ENCODE measurements at places on chromosomes 12 and 14. TPM values are rescaled to one million over a fixed set of nuclear protein-coding genes. Genes with fewer than 3 reads are reported as not detected.

- H3K4me1 ChIP-seq, result no peaks in the 10 kb centered on the region
- H3K4me3 ChIP-seq, result no peak overlapping the region
- H3K27me3 ChIP-seq, result no peaks in the 10 kb centered on the region
- no peak for DNase-seq
- H3K27ac ChIP-seq, result no peak overlapping the region
Observed at GRCh38 chr12:43501703-43502102, 50.3 kb downstream of the ADAMTS20 start.

GRCh38 chr12:27777141-27777540 is 2.9 kb upstream of the KLHL42 start:
- no peak overlapping the region for H3K4me3 ChIP-seq
- H3K36me3 ChIP-seq, result no peaks in the 10 kb centered on the region
- no peak overlapping the region for H3K27ac ChIP-seq
- peaks cover 21% of the 10 kb centered on the region for H3K4me1 ChIP-seq

DNA sequence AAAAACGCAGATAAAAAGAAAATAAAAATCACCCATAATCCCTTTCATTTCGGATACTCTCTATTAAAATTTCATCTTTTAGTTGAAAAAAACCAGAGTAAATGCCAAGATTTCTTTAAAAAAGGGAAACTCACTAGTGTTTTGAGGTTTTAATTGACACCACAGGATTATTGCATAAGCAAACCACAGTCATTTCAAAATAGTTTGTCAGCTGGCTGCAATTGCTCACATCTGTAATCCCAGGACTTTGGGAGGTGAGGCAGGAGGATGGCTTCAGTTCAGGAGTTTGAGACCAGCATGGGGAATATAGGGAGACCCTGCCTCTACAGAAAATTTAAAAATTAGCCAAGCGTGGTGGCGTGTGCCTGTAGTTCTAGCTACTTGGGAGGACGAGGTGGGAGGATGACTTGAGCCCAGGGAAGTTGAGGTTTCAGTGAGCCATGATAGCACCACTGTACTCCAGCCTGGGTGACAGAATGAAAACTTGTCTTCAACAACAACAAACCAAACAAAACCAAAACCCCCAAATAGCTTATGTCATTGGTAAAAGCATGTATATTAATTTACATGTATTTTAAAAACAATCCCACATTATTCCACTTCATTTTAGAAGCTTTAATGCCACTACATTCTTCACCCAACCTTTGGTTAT is 48.8 kb downstream of the SYNE2 start:
- H3K27ac ChIP-seq, result no peak overlapping the region
- peaks cover 63% of the 10 kb centered on the region for H3K4me1 ChIP-seq
- H3K27me3 ChIP-seq, result no peaks in the 10 kb centered on the region
- no peaks in the 10 kb centered on the region for H3K36me3 ChIP-seq

DNA sequence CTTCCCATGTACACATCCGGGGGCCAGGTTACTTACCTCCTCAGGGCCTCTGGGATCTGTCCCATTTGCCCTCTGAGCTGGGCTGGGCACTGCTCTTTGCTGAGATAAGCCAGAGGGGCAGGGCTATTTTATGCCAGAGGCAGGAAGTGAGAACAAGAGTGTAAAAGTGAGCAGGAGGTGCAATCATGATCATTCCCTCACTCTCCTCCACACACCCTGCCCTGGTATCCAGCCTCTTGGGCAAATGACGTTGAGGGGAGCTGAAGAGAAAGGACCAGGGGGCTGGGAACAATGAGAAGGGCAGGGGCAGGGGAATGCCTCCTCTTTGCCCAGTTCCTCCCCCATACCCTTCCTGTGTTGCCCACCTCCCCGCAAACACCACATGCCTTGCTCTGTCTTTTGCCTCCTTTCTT is 4.2 kb downstream of the LPAR5 start:
- H3K4me3 ChIP-seq, result peak overlapping the region; percentile 42
- H3K4me1 ChIP-seq, result peaks cover 57% of the 10 kb centered on the region
- no peaks in the 10 kb centered on the region for H3K27me3 ChIP-seq
- H3K36me3 ChIP-seq, result no peaks in the 10 kb centered on the region

DNA sequence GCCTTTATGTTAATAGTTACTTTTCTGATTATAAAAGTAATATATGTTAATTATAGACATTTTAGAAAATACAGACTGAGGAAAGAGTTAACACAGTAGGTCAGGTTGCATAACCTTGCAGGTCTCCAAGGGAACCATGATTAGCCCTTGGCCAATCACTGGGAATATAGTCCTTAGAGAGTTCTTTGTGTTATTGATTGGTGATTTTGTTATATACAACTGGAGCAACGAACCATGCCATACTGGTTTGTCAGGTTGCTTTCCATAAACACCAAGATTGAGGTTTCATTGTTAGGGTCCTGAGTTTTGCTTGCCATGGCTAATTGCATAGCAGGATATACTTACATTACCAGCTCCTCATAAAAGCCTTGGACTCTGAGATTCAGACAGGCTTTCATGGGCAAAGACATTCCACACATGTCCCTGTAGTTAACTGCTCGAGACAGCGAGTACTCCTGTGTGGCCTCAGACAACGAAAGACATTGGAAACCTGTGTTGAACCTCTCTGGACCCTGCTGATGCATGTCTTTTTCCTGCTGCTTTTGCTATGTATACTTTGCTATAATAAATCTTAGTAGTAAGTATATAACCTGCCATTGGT is 33.7 kb downstream of the MAPK1IP1L start:
- H3K36me3 ChIP-seq, result no peaks in the 10 kb centered on the region
- no peak overlapping the region for H3K4me3 ChIP-seq
- H3K27me3 ChIP-seq, result no peaks in the 10 kb centered on the region
- H3K27ac ChIP-seq, result no peak overlapping the region
- no peak for DNase-seq
- peaks cover 3% of the 10 kb centered on the region for H3K4me1 ChIP-seq

DNA sequence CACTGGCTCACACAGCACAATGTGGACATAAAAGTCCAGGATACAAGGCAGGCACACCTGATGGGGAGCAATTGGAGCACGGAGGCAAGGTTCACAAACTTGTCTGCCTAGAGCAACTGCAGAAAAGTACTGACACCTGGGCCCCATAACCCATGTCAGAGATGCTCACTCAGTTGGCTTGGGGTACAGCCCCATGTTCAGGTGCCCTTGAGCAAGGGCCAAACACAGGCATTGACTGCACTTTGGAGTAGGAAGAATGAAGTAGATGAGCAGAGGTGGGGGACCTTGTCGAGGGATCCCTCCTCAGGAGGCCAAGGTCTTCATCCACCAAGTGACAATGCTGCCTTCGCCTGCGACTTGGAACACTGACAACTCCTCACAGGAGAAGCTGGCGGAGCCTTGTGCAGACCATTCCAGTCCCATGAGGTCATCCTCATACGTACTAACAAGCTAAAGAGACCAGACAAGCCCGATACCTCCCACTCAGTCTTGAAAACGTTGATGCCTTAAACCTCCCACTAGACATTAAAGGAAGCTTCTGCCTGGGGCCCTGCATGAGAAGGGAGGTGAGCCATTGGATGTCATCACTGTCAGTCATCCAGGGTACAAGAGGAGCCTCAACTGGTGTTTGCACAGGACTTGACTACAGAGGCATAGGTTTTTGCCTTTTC is 42.5 kb upstream of the C14orf180 start:
- no peak overlapping the region for H3K4me3 ChIP-seq
- no peaks in the 10 kb centered on the region for H3K36me3 ChIP-seq
- H3K4me1 ChIP-seq, result peaks cover 10% of the 10 kb centered on the region
- H3K27me3 ChIP-seq, result no peaks in the 10 kb centered on the region

DNA sequence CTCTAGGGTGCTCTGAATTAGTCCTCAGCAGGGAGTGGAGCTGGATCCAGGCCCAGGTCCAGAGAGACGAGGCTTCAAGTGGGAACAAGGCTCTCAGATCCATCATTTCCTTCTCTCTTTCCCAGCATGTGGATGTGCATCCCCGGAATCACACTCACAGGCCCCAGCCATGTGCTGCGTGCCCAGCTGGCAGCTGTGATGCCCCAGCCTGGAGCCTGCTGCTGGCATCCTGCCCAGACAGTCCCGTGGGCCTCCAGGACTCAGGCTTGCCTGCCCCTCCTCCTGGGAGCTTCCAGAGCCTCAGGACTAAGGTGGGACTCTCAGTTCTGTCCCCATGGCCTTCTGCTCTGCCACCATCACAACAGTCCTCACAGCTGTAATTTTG is 6.2 kb upstream of the KRT84 start:
- H3K36me3 ChIP-seq, result no peaks in the 10 kb centered on the region
- no peaks in the 10 kb centered on the region for H3K4me1 ChIP-seq
- no peak for DNase-seq

- H3K27me3 ChIP-seq, result no peaks in the 10 kb centered on the region
- peaks cover 4% of the 10 kb centered on the region for H3K36me3 ChIP-seq
- no peak overlapping the region for H3K27ac ChIP-seq
- no peak overlapping the region for H3K4me3 ChIP-seq
- peaks cover 9% of the 10 kb centered on the region for H3K4me1 ChIP-seq
Observed at GRCh38 chr14:50333014-50333509, 20.9 kb downstream of the DMAC2L start.

GRCh38 chr12:100953677-100954076 is 159.1 kb downstream of the ANO4 start:
- no peak overlapping the region for H3K27ac ChIP-seq
- H3K4me3 ChIP-seq, result no peak overlapping the region
- no peaks in the 10 kb centered on the region for H3K4me1 ChIP-seq

GRCh38 chr12:23006413-23006812 is 381.4 kb downstream of the ETNK1 start:
- H3K36me3 ChIP-seq, result no peaks in the 10 kb centered on the region
- no peaks in the 10 kb centered on the region for H3K4me1 ChIP-seq
- no peak for DNase-seq
- H3K27me3 ChIP-seq, result no peaks in the 10 kb centered on the region

DNA sequence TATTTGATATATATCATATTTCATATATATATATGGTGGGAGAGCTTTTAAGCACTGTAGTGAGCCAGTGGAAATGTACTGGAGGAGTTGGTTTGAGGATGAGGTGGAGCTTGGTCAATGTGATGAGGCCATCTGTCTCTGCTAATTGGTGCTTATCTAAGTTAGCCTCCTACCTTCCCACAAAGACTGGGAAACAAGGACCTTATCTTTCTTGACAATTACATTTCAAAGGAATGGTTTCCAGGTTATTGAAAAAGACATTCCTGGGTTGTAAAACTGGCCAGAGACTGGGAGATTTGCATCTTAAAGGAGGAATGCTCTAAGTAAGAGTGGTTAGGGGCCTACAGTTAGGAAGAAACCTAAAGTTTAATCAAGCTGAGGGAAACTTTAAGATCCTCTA is 212.8 kb upstream of the SYT1 start:
- H3K27me3 ChIP-seq, result no peaks in the 10 kb centered on the region
- DNase-seq, result no peak
- H3K27ac ChIP-seq, result no peak overlapping the region
- H3K4me1 ChIP-seq, result no peaks in the 10 kb centered on the region

GRCh38 chr12:10705655-10706054 is 17.5 kb downstream of the YBX3 start:
- H3K4me1 ChIP-seq, result no peaks in the 10 kb centered on the region
- DNase-seq, result no peak

DNA sequence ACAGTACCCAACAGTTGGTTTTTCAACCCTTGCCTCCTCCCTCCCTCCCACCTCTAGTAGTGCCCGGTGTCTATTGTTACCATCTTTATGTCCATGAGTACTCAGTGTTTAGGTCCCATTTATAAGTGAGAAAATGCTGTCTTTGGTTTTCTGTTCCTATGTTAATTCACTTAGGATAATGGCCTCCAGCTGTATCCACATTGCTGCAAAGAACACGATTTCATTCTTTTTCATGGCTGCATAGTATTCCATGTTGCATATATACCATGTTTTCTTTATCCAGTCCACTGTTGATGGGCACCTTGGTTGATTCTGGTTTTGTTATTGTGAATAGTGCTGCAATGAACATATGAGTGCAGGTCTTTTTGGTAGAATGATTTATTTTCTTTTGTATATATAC is 631.3 kb downstream of the MED13L start:
- H3K4me1 ChIP-seq, result no peaks in the 10 kb centered on the region
- no peak overlapping the region for H3K27ac ChIP-seq
- H3K27me3 ChIP-seq, result no peaks in the 10 kb centered on the region
- no peaks in the 10 kb centered on the region for H3K36me3 ChIP-seq
- H3K4me3 ChIP-seq, result no peak overlapping the region
- no peak for DNase-seq

CCDC175 gene
- not detected for total RNA-seq

KRT78 gene
- not detected for total RNA-seq

TSPAN19 gene
- not detected for total RNA-seq

GARIN6 gene
- not detected for total RNA-seq
